Bone marrow (tissue), 2 donors: ENCODE measurements at places on chromosomes 2 and 18.
A peak's percentile ranks its signal among the peaks of the same experiment; 100 is the strongest.

GRCh38 chr18:5476961-5477800 lies 66.6 kb downstream of the EPB41L3 start:
- no peak for DNase-seq

GRCh38 chr2:25483607-25484266 lies 142.0 kb upstream of the DNMT3A start:
- no peak for DNase-seq

DNA sequence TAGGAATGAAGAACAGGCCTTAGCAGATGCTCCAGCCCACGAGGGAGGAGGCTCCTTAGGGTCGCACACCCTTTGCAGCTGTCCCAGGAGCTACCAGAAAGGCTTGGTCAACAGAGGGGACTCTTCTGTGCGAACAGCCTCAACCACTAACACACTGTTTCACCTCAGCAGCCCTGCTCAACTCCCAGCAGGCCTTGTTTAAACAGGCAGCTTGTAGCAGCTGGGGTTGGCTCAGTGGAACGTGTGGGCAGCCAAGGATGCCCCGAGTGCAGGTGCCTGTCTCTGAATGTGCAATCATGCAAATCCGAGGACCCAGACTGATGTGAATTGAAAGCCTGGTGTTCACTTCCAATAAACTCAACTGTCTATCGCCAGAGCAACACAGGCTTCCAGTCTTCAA lies 88.7 kb upstream of the CXCR4 start:
- DNase-seq, result no peak

- no peak for DNase-seq
Measured at GRCh38 chr2:30455114-30455738, 8.2 kb downstream of the LCLAT1 start.

- DNase-seq, result peak; percentile 2
Measured at GRCh38 chr2:7835693-7836680, 845.9 kb upstream of the ID2 start.

GRCh38 chr2:27065128-27065527 lies 6.3 kb downstream of the OST4 start:
- DNase-seq, result no peak

GRCh38 chr18:11752116-11752911 lies 63.2 kb downstream of the GNAL start:
- DNase-seq, result no peak

DNA sequence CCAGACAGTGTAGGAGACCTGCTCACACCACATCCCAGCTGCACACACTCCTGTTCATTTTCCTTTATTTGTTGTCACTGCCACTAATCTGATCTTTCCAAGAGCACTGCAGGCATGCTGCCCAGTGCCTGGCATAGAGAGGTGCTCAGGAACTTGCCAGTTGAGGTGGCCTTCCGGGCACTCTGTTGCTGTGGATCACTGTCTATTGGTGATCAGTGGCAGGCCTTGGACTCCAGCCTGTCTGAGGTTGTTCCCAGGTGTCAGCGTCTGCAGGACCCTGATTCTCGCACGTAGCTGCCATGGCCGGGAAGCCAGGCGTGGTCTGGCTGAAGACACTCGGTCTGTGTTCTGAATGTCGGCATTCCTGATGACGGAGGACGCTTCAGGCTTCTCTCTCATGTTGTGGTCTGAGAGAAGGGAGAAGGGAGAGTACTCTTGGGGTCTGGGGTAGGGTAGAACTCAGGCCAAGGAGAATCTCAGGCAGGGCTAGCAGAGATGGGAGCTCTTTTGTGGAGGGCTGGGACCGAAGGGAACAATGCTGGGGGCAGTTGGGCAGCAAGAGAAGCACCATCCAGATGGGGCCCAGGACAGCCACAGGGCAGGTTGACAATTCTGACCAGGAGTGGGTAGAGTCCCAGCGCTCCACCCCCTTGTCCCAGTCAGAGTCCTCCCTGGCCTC lies 240.9 kb downstream of the MYCN start:
- DNase-seq, result no peak

GRCh38 chr18:22702806-22703205 lies 230.3 kb upstream of the RBBP8 start:
- DNase-seq, result no peak

GRCh38 chr2:113300281-113300680 lies 21.6 kb upstream of the PAX8 start:
- DNase-seq, result no peak

DNA sequence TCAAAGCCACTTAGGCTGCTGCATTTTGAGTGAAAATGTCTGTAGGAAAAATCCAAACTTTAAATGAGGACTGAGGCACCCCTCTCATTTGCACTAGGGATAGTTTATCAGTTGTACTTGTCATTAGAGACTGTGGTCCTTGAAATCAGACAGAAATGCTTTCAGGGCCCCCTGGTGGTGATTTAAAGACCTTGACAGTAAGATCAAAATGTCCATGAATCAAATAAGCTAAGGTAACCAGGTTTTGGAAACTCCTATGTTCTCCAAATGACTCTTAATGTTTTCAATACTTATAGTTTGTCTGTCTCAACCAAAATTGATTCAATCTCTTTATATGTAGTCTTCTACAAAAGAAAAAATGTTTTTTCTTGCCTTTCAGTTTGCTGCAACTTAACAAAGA lies 28.8 kb upstream of the DDX18 start:
- no peak for DNase-seq

GRCh38 chr2:36530983-36531354 lies 67.0 kb downstream of the FEZ2 start:
- peak; percentile 7 for DNase-seq

- DNase-seq, result no peak
Measured at GRCh38 chr18:41949206-41949920, 5.7 kb upstream of the PIK3C3 start.

GRCh38 chr2:96369186-96369585 lies 33.6 kb downstream of the NCAPH start:
- DNase-seq, result no peak

DNA sequence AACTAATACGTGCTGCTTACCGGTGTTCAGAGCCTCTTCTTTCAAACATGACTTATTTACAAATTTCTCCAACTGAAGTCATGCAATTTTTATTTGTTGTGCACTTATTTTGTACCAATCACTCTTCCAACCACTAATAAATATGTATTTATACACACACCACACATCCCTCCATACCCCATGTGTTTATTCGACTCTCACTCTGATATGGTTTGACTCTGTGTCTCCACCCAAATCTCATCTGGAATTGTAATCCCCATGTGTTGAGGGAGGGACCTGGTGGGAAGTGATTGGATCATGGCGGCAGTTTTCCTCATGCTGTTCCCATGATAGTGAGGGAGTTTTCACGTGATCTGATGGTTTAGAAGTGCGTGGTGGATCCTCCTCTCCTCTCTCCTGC lies 49.5 kb upstream of the ACYP2 start:
- no peak for DNase-seq

- no peak for DNase-seq
Measured at GRCh38 chr2:58304843-58305242, 63.7 kb upstream of the FANCL start.

DNA sequence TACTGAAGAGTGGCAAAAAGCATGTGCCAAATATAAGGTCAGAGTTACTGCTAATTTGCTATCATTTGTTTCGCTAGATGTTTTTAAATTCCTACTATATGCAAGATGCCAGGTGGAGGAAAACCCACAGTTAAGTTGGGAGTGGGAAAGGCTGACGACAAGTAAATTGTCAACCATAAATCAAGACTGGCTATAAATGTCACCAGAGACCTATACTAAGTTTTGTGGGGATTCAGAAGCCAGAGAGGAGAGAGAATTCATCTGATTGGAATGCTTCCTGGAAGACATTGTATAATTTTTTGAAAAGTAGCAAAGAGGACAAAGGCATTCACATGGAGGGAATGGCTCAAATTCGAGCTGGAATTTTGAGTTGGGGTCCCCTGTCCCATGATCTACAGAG lies 64.3 kb downstream of the CFAP221 start:
- no peak for DNase-seq

DNA sequence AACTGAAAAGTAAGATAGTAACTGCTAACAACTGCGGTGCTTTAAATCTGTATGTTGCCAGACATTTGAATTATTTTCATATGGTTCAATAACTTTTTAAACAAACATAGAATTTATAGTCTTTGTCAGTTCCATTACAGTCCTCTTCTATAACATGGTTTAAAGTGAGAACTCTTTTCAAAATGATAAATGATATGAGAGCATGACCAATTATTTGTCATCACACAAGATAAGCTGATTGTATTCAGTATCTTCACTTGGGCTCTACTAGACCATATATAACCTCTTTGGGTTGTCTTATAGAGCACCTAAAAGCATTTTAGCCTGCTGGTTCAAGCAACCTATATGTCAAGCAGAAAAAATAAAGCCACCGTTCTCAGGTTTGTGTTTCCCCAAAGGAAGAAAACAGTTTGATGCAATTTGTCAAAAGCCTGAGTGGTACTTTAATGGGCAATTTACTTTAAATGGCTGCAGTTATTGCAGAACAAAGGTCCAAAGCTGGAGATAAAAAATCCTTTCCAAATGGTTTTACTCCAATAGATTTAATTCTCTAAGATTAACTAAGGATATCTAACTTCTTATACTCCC lies 298.4 kb downstream of the FSIP2 start:
- DNase-seq, result no peak
